HT-29 (cell line): ENCODE measurements at places on chromosomes 3 and 15. TPM values are rescaled to one million over a fixed set of nuclear protein-coding genes. Genes with fewer than 3 reads are reported as not detected.

GRCh38 chr15:84956199-84956598 is 25.5 kb upstream of the PDE8A start:
- DNase-seq = no peak

GRCh38 chr15:65258375-65259262 is 28.1 kb downstream of the PARP16 start:
- no peak for DNase-seq

- DNase-seq = no peak
These were observed 51.1 kb upstream of the CHD2 start for GRCh38 chr15:92848852-92849598.

DNA sequence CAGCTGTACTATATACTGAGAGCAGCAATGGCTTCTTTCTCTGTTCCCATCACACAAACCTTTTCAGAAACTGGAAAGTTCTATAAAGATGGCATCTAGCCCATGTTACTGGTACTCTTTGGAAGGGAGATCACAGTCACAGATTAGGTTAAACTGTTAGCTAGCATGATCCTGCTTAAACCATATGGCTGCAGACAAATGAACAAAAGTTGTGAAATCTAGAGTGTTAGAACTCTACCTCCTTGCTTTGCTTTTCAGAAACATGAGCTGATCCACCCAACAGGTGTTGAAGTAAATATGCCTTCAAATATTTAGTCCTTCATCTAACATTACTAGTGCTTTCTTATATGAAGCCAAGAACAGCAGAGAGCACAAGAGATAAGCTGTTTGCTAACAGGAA is 102.6 kb downstream of the SNRK start:
- DNase-seq = no peak

GRCh38 chr3:177263615-177264368 is 66.5 kb upstream of the TBL1XR1 start:
- DNase-seq = no peak

DNA sequence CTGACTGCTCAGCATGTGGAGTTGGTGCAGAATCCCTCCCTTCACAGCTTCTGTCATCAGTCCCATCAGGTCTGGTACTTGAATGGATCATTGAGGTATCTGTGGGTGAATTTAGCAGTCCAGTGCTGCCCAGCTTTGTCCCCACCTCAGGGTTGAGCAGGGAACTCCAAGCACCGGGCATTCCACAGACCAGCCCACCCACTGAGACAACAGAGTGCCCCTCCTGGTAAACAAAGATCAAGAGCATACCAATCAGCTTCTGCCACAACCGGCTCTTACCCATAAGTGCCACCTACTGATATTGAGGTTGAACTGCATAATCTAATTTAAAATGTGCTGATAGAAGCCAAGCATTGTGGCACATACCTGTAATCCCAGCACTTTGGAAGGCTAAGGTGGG is 57.1 kb upstream of the FXR1 start:
- peak; percentile 19 for DNase-seq

- no peak for DNase-seq
These were observed 4.5 kb downstream of the CHST13 start for GRCh38 chr3:126528419-126528799.

DNA sequence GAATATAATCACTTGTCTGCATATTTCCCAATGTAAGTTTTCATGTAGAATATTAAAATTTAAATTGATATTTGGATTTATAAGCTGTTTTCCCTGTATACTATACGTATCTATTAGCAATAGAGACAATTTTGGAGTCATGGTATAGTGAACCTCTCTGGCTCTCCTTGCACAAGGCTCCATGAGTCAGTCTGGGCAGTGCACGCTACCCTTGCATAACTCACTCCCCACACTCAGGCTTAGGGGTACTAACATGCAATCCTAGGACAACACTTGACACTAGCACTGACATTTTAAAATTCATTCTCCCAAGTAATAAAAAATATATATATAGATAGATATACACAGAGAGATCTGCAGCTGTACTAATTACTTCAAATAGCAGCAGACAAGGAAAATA is 39.2 kb downstream of the SLC24A1 start:
- DNase-seq = no peak

- no peak for DNase-seq
These were observed 3.6 kb upstream of the DAZL start for GRCh38 chr3:16608816-16609215.

- no peak for DNase-seq
These were observed 15.5 kb downstream of the DZIP3 start for GRCh38 chr3:108605028-108605427.

DNA sequence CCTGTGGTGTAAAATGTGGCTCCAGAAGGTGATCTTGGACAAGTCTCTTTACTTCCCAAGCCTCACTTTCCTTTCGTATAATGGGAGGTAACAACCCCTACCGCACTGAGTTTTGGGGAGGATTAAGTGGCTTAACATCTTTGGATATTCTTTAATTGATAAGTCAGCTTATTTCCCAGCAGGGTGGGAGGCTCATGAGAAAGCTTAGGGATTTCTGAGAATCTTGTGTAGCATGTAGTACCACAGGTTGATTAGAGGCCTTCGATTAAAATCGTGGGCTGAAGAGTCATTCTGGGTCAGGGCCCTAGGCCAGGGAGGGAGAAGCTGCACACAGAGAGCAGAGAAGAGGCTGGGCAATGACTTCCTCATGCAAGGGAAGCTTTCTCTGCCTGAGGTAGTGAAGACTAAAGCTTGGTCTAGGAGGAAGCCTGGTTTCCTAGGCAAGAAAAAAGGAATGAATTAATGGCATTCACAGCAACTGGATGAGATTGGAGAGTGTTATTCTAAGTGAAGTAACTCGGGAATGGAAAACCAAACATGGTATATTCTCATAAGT is 1.5 kb upstream of the NMNAT3 start:
- DNase-seq = no peak

DNA sequence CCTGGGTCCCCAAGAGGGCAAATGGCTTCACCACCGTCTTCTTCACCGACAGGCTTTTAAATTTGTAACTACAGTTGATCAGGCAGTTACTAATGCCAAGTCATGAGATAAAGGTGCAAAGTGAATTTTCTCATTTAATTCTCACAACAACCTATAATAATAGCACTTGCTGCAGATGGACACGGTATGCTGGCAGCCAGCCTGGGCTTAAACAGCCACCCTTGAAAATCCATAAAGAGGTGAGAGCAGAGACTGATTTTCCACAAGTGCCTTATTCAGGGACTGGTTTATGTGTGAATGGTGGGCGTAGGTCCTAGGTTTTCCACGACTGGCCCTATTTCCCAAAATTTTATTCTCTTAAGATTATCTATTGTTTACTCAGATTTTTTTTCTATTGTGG is 117.8 kb downstream of the RAB11A start:
- DNase-seq = no peak

DNA sequence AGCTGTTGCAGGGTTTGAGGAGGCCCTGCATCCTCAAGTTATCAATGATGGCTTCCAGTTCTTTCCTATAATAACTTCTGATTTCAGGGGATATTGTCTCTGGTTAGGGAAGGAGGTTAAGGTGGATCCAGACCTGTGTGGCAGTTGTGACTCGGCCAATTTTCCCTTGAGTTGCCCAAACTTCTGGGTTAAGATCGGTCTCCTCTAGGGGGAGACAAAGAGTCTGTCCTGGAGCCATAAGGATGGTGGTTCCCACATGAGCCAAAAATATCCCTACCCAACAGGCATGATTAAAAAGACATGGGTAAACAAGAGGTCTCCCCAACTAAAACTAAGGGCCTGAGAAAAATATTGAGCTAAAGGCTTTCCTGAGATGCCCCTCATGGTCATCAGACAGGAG is 227.5 kb upstream of the MDFIC2 start:
- DNase-seq = peak; percentile 5

GRCh38 chr3:157926822-157927221 is 179.4 kb downstream of the SHOX2 start:
- DNase-seq = no peak

- DNase-seq = no peak
These were observed 235.4 kb downstream of the NFKBIZ start for GRCh38 chr3:102084704-102085103.

- DNase-seq = peak; percentile 67
These were observed 123.4 kb upstream of the MB21D2 start for GRCh38 chr3:193040836-193041672.

GRCh38 chr3:111932946-111933345 is 45.9 kb upstream of the ABHD10 start:
- DNase-seq = no peak

GRCh38 chr15:25498835-25499234 is 60.0 kb upstream of the UBE3A start:
- no peak for DNase-seq

- no peak for DNase-seq
These were observed 6.4 kb downstream of the CFAP92 start for GRCh38 chr3:128987302-128988100.

- no peak for DNase-seq
These were observed 247.7 kb downstream of the ADAMTS17 start for GRCh38 chr15:100094127-100094510.

- no peak for DNase-seq
These were observed 88.1 kb downstream of the SRGAP3 start for GRCh38 chr3:9161298-9161697.

- peak; percentile 16 for DNase-seq
These were observed at the start of gene MYLK for GRCh38 chr3:123884203-123884831. Gene MYLK, minus strand, starts transcription at chr3:123884332. Its CDS starts 90,491 bp downstream, at chr3:123793841.

- DNase-seq = no peak
These were observed 32.6 kb downstream of the PRKCD start for GRCh38 chr3:53193466-53194209.

DNA sequence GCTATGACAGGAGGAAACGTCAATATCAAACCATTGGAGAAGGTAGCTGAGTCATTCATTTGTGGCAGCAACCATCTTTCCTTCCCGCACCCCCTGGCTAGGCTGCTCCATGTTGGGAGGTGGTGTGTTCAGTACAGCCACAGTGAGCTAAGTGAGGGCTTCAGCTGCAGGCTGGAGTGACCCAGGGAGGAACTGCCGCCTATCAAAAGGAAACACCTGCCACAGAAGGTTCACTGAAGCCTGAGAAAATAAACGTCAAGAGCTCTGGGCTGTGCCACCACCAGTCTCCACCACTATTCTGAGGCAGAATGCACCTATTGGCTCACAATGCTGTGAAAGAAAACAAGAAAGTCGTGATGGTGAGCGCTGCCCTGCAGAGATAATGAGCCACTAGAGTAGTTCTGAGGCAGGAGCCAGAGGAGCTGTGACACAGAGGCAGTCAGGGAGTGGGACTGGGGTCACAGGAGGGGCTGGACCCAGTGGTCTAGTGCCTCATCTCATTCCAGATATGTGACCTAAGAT is 34.8 kb upstream of the CD47 start:
- DNase-seq = no peak

DNA sequence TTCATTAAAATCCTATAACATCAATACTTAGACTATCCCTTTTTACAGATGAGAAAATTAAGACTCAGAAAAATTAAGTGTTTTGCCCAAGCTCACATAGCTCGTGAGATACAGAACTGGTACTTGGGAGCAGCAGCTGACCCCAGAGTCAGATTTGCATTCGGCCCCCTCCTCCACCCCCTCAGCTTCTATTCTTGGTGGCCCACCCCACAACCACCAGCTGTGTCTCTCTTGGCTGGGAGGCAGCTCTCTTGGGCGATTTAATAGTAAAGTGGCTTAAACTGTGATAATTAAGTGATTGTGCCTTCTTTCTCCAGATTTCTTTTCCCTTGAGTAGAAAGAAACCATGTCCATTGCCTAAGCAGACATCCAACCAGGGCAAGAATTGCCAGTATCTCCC is 203.6 kb upstream of the PDZRN3 start:
- no peak for DNase-seq

DNA sequence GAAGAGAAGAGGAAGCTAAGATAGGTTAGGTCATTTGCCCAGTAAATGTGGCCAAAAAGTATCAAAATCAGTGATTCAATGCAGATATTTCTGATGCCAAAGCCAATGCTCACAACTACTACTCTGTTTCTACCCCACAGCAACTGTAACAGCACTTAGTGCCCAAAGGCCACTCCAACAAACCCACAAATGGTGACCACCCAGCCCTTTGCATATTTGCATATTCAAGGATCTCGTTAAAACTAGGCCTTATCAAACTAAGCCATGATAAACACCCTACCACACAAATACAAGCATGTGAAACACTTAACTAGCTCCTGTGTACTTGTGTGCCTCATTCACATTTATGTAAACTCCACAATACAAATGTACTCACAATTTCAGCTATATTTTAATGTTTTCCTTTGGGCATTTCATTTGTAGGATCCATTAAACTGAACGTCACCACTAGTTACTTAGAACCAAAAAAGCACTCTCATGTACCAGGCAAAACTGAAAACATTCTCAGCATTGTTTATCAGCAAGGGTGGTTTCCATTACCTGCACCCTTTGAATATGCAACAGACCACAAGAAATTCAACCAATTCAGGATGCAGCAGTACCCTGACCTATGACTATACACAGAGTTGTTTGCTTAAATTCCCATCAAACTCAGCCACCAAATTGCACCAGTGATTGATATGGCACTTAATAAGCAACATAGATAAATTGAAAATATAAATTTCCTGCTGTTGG is 111.2 kb upstream of the STT3B start:
- no peak for DNase-seq

Gene TMC3
- total RNA-seq = not detected in 2 replicates

Gene MKRN3
- 0.23 and 0.53 TPM in 2 replicates for total RNA-seq

Gene LDHAL6B
- total RNA-seq = not detected in 2 replicates

Gene DLL4
- 3.8 and 4.4 TPM in 2 replicates for total RNA-seq

Gene BFSP2
- not detected in 2 replicates for total RNA-seq

Gene MOBP
- not detected in 2 replicates for total RNA-seq

Gene MFAP1
- 10.9 TPM in 2 replicates for total RNA-seq

Gene RHOV
- 30.4 and 33.5 TPM in 2 replicates for total RNA-seq

Gene GOLGA8J
- total RNA-seq = not detected in 2 replicates

Gene VGLL3
- total RNA-seq = 0.03 and 0.31 TPM in 2 replicates
